ENCODE measurements at places on chromosomes 6 and 20. TPM values are rescaled to one million over a fixed set of nuclear protein-coding genes. Genes with fewer than 3 reads are reported as not detected.

GSTA1 gene
- 1.7 TPM for total RNA-seq

ADGRG6 gene
- total RNA-seq = 22.6 TPM

SIGLEC1 gene
- total RNA-seq = 8.8 TPM

PACSIN1 gene
- total RNA-seq = 0.74 TPM

FLOT1 gene
- 165 TPM for total RNA-seq

FILIP1 gene
- total RNA-seq = 3.2 TPM

C6orf15 gene
- total RNA-seq = not detected

GABRR1 gene
- not detected for total RNA-seq

PTCRA gene
- total RNA-seq = not detected

CNR1 gene
- total RNA-seq = 6.1 TPM

PKIB gene
- total RNA-seq = 2.7 TPM

PSORS1C1 gene
- total RNA-seq = 9.6 TPM

GRM1 gene
- not detected for total RNA-seq

KIFC1 gene
- 27.5 TPM for total RNA-seq

C4B gene
- total RNA-seq = 23.1 TPM

TMEM244 gene
- total RNA-seq = not detected

NOL7 gene
- total RNA-seq = 67.0 TPM

RIN2 gene
- total RNA-seq = 86.9 TPM

GDAP1L1 gene
- total RNA-seq = not detected

TXNDC5 gene
- total RNA-seq = 88.1 TPM

CCN5 gene
- 134 TPM for total RNA-seq

HLA-DQA1 gene
- 7.4 TPM for total RNA-seq

ADGB gene
- not detected for total RNA-seq

CDYL gene
- 31.9 TPM for total RNA-seq

SLC22A16 gene
- not detected for total RNA-seq

LHFPL5 gene
- total RNA-seq = not detected

TRIM10 gene
- total RNA-seq = not detected

COX7A2 gene
- 286 TPM for total RNA-seq

VAPB gene
- 21.6 TPM for total RNA-seq

TREM1 gene
- total RNA-seq = 0.98 TPM

ABHD16A gene
- total RNA-seq = 53.0 TPM

TMEM14A gene
- 16.9 TPM for total RNA-seq

EZR gene
- total RNA-seq = 99.7 TPM

DPPA5 gene
- not detected for total RNA-seq
